ENCODE measurements at places on chromosomes 4 and X.

DNA sequence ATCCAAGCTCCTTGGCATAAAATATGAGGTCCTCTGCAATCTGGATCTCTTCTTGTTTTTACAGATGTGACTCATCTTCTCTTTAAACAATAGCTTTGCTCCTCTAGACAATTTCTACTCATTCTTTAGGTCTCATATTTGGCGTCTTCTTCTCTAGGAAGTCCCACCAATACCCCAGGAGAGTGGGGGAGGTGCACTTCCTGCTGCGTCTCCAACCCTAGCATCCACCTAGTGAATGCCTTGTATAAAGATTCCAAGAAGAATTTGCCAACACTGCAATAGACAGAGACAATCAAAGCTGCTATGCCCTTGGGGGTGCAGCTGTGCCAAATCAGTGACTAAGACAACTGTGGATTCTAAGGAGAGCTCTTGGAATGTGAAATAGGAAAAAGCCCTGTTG is 45.7 kb upstream of the SLC10A7 start:
- DNase-seq, result no peak

DNA sequence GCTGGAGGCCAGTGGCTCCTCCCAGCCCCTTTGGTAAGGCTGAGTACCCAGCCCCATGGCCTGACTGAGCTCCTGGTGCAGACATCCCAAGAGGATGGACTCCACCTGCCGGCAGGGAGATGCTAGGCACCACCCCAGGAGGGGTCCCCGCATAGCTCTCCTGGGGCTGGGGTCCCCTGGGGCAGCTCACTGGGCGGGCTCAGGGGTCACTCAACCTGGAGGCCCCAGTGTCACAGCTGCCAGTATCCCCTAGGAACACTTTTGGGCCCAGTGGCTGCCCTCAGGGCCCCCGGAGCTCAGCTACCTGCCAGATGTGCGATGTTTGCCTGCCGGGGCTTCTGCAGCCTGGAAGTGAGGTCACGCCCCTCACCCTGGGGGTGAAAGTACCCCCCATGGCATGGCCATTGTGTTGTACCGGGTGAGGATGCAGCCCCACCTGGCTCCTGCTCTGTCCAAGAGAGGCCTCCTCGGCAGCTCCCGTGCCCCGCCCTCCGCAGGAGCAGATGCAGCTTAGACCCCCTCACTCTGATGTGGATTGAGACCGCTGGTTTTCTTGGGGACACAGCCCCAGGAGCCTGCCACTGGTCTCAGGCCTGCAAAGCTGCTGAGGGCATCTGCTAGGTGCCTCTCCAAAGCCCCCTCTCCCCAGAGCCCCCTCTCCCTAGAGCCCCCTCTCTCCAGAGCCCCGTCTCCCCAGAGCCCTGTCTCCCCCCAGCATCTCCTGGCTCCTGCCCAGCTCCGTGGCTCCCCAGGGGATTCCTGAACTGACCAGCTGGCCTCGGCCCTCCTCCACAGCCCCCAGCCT is 6.7 kb upstream of the HGFAC start:
- DNase-seq, result no peak

DNA sequence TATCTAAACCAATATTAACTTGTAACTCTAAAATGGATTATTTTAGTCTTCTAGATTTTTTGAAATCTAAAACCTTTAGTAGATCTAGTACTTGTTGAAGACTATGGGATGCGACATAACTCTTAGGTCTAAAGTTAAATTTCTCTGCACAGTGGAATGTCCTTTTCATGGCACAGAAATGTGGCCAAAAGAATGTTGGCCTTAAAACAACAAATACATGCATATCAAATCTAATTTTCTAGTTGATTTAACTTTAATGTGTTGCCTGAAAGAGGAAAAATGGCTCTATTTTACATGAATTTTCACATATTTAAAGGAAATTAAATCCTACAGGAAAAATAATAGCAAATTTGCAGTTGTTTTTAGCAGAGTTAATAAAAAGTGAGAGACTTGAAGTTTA is 30.3 kb downstream of the NFKB1 start:
- no peak for DNase-seq

DNA sequence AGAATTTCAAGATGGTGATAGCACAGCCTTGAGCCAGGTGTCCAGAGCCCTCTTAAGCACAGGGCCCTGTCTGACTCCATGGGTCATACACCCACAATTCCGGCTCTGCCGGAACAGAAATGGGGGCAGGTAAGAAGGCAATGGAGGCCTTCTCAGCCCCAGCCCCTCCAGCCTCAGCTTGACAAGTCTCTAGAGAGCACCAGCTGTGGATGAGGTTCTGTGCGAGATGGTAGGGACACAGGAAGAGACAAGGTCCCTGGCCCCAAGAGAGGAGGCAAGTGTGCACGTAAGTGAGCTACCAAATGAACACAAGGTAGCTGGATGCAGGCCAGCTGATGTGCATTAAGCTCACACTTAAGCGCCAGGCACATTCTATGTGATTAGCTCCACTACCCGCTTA is 2.4 kb upstream of the PRRG3 start:
- no peak for DNase-seq

- no peak for DNase-seq
Measured at GRCh38 chr4:23932186-23932585, 42.3 kb upstream of the PPARGC1A start.

DNA sequence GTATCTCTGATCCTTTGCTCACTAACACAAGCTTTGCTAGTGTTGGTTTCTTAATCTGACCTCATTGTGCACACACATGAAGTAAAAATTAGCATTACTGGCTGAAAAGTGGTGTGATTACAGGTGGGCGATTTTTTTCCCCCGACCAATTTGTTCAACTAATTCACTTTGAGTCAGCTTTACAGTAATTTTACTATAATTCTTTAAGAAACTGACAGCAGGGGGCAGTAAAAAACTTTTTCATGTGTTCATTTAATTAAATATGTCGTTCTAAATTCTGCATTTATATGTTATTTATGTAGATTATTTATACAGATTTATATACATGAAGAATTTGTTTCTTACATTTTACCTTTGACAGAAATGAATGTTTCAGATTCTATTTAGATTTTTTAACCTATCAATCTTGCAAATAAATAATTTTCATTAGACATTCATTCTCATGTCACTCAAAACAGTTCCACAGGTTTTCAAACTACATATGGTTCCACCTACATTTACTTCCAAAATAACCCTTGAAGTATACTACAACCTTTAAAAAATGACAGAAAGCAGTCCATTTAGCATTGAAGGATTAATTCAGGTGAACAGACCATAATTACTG is 17.5 kb downstream of the PALLD start:
- no peak for DNase-seq

GRCh38 chr4:108963910-108964309 is 201.1 kb upstream of the ETNPPL start:
- DNase-seq, result no peak

- no peak for DNase-seq
Measured at GRCh38 chr4:89661173-89661899, 175.6 kb downstream of the SNCA start.

DNA sequence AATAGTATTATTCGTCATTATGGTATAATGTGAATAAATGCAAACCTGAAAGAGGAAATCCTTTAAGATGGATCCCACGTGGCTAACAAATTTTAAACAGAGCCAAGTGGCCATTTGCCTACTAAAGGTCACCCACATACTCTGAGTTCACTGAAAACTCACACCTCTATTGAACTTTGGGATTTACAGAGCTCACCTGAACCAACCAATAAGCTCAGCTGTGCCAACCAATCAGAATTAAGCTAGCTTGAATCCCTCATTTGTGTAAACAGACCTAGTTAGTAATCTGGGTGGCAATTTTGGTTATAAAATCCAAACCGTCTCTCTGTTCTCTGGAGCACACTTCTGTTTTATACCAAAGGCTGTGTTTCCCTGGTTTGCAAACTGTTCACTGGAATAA is 5.4 kb upstream of the NUDT9 start:
- DNase-seq, result no peak

DNA sequence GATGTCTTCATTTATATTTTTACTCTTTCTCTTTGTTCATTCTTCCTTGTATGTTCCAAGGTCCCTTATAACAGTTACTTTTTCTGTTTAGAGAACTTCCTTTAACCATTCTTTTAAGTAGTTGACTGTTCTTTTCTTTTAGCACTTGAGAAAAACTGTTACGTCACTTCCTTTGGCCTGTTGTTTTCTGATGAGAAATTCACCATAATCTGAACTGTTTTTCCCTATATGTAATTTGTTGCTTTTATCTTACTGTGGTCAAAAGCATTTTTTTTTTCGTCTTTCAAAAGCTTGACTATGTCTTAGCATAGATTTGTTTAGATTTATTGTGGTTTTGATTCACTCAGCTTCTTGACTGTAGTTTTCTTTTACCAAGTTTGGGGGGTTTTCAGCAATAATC is 1660.3 kb upstream of the PCDH10 start:
- no peak for DNase-seq

- no peak for DNase-seq
Measured at GRCh38 chrX:141904262-141904661, 568 bp downstream of the MAGEC1 start.

DNA sequence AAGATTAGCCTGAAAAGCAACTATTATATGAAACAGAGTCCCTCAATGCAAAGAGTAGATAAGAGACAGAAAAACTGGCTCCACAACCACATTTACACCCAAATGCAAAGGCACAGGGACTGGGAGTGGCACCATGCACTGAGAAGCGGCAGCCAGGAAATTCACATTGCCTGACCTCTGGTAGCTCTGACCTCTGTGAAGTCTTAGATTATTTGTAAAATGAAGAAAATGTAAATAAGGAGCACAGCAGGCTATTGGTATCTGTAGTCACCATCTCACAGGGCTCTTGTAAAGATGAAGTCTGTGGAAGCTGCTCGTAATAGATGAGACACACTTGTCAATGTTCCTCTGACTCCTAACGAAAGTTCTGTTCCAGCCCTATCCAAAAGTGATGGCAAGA is 69.7 kb downstream of the FAT1 start:
- DNase-seq, result no peak

Measured in WERI-Rb-1 (cell line).